ENCODE measurements at places on chromosomes 2 and 18. TPM values are rescaled to one million over a fixed set of nuclear protein-coding genes. Genes with fewer than 3 reads are reported as not detected.

Gene SCG2
- total RNA-seq: 0.28 TPM

Gene RESP18
- total RNA-seq: not detected

Gene PDCD1
- total RNA-seq: 16.0 TPM

Gene NRP2
- 11.7 TPM for total RNA-seq

Gene LCT
- total RNA-seq: 1.1 TPM

Gene DNAJC10
- total RNA-seq: 78.0 TPM

Gene CHRNA1
- 2.2 TPM for total RNA-seq

DNA sequence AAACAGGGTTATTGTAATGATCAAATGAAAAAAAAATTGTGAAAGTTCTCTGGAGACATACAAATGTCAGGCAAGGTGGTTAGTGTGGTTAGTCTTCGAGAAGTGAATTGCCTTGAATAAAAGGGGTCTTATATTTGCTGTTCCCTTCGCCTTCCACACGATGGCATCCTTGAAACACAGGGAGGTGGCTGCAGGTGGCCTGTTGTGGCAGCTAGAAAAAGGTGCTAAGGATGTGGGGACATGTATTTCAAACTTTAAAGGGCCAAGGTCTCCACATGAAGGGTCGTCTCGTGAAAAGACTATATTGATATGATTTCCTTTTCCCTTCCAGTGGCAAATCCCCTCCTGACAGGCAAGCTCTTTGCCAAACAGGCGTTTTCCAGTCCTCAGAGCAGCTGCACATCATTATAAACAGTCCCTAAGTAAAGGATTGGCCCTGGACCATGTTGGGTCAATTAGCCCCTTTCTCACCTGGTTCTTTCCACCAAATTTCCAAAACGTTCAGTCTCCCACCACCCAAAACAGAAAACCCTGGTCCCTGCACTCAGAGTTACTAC is 68.5 kb downstream of the COPS8 start:
- H3K27me3 ChIP-seq: no peaks in the 10 kb centered on the region
- no peaks in the 10 kb centered on the region for H3K36me3 ChIP-seq
- peaks cover 12% of the 10 kb centered on the region for H3K4me1 ChIP-seq
- H3K4me3 ChIP-seq: no peak overlapping the region

GRCh38 chr2:217512259-217512658 is 490.5 kb downstream of the TNS1 start:
- DNase-seq: no peak
- no peak overlapping the region for H3K27ac ChIP-seq
- H3K4me1 ChIP-seq: peaks cover 3% of the 10 kb centered on the region
- no peaks in the 10 kb centered on the region for H3K36me3 ChIP-seq
- peaks cover 2% of the 10 kb centered on the region for H3K27me3 ChIP-seq

- H3K27ac ChIP-seq: no peak overlapping the region
- no peaks in the 10 kb centered on the region for H3K36me3 ChIP-seq
- DNase-seq: no peak
- H3K4me1 ChIP-seq: no peaks in the 10 kb centered on the region
- no peak overlapping the region for H3K4me3 ChIP-seq
Observed at GRCh38 chr2:178241844-178242551, 47.7 kb downstream of the OSBPL6 start.

GRCh38 chr2:28842042-28842441 is 28.1 kb downstream of the TRMT61B start:
- H3K4me3 ChIP-seq: no peak overlapping the region
- no peaks in the 10 kb centered on the region for H3K36me3 ChIP-seq
- no peaks in the 10 kb centered on the region for H3K27me3 ChIP-seq
- H3K4me1 ChIP-seq: no peaks in the 10 kb centered on the region
- no peak for DNase-seq
- no peak overlapping the region for H3K27ac ChIP-seq

GRCh38 chr18:59127047-59127446 is 12.6 kb upstream of the SEC11C start:
- no peaks in the 10 kb centered on the region for H3K4me1 ChIP-seq
- no peaks in the 10 kb centered on the region for H3K36me3 ChIP-seq
- no peak overlapping the region for H3K27ac ChIP-seq
- DNase-seq: no peak
- no peak overlapping the region for H3K4me3 ChIP-seq

Measured in thymus (tissue), 14 donors.